ENCODE measurements at places on chromosomes 3 and 15.

GRCh38 chr3:52842424-52842823, 7.6 kb upstream of the MUSTN1 start:
- no peak for DNase-seq

DNA sequence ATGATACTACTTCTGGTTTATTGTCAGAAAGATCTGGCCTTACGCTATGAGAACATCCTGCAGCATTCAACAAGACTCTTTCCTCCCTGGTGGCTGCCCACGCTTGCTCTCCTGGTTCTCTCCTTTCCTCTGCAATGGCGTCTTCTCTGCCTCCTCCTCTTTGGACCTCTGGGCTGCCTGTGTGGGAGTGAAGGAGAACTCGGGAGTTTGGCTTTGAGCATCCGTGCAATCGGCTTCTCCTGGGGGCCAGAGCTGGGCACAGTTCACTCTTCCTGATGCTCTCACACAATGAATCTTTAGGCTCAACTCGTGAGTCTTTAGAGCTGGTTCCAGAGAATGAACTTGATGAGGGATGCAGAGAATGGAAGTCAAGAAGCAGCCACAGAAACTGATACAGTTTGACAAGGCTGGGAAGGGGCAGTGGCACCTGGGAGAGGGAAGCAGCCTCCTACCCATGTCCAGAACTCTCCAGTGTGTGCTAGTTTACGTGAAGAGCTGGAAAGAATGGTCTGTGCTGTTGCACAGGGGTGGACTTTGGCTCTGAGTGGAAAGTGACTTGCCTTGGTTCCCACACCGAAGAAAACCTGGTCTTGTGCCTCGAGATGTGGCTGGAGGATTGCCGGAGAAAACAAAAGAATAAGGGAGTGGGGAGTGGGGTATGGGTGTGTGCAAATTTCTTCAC, 37.9 kb downstream of the RPLP1 start:
- DNase-seq: no peak

DNA sequence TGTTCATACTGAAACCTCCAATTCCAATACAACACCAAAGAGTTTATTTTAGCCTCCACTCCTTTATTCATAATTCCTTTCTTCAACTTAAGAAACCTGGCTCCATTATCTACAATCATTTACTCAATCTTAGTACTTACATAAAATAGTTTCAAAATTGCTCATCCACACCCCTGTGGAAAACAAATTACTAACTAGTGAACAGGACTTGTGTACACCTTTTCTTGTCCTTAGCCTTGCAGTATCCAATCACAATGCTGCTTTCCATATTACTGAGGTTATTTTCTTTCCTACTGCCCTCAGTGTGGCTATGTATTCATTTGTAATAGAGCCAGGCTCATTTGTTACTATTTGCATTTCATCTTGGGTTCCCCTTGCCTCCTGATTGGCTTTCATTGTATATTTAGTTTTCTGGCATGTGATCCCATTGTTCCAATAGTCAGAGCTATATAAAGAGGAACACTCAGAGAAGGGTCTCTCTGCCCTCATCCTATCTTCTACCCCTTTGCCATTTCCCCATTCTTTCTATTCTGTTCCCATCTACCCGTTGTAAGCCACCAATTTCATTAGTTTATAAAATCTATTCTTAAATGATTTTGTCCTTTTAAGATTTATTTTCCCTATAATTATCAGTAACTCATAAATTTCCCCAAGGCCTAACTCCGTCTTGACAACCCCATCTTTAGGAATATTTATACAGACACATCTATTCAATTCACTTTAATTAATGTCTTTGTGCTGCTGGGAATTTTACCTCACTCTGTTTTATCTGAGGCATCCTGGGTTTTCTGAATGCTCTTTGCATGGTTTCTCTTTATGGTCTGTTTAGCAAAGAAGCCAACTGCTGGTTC, 67.9 kb upstream of the RBP1 start:
- no peak for DNase-seq

DNA sequence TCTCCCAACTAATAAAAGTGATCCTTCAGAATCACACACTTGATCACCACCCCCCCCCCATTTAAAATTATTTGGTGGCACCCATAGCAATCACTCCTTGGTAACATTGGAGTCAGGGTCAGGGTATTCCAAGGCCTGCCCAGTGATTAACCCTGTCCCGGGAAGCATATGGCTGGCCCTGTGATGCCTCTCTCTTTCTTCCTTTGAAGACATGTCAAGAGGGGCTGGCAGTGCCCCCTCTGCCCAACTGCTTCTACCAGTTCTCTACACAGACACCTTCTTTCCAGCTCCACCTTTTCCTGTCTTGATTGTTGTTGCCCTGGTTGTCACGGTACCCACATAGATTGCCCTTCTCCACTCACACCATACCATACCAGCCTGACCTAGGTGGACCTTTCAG, 30.9 kb upstream of the MANF start:
- no peak for DNase-seq

GRCh38 chr15:64232400-64232799, 69.6 kb upstream of the PPIB start:
- DNase-seq: no peak

DNA sequence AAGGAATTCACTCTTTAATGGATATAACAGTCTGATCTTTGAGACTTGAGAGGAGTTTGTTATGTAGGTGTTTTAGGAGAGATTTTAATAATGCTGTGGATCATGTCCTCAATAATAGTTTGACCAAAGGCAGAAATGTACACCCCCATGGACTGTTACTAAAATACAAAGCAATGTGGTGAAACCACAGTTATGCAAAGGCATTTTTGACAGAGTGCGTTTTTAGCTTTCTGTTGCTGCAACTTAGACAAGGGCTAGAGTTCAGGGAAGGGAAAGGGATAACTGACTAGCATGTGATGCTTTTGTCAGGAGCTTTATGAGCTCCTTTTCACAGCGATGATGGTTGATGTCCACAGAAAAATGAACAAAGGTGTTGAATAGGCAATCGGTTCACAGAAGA, 3.6 kb upstream of the STARD5 start:
- DNase-seq: no peak

DNA sequence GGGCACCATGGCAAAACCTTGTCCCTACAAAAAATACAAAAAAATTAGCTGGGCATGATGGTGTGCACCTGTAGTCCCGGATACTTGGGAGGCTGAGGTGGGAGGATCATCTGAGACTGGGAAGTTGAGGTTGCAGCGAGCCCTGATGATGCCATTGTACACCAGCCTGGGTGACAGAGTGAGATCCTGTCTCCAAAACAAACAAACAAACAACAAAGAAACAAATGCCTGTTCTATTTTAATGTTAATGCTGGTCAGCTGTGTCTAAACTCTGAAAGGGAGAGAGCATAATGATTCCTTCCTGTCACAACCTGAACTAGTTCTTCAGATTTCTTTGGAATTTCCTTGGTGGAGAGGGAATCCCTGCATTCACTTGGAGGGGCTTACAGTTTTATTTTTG, 413.0 kb upstream of the TBL1XR1 start:
- no peak for DNase-seq

GRCh38 chr3:127101411-127102187, 91.3 kb upstream of the PRR23E start:
- no peak for DNase-seq

- no peak for DNase-seq
Observed at GRCh38 chr15:48794697-48795134, 16.2 kb downstream of the CEP152 start.
